Cardiac muscle cell (in vitro differentiated cells and primary cell): ENCODE measurements at places on chromosomes 7 and 10. TPM values are rescaled to one million over a fixed set of nuclear protein-coding genes. Genes with fewer than 3 reads are reported as not detected.
A peak's percentile ranks its signal among the peaks of the same experiment; 100 is the strongest.

CYCS gene
- 38.7 and 68.7 TPM in 2 replicates for total RNA-seq

DNA sequence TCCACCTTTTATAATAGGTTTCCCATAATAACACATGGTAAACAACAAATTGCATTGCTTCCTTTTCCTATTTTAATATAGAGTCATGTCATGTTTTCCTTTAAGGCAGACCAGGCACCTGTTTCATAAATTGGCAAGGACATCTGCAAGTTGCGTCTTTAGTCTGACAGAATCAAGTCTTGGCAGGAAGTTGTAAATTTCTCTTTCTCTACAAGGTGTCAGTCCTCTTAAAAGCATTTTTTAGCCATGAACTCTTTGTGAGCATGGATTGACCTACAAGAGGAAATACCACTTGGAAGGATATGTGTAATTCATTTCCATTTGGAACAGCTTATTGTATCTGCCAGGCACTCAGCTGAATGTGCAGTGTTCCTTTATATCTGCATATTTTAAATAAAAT, 176.8 kb downstream of the PRKG1 start:
- no peaks in the 10 kb centered on the region for H3K36me3 ChIP-seq
- H3K27me3 ChIP-seq = no peaks in the 10 kb centered on the region
- no peak overlapping the region for H3K4me3 ChIP-seq
- no peak for DNase-seq
- no peak overlapping the region for H3K27ac ChIP-seq

- no peaks in the 10 kb centered on the region for H3K4me1 ChIP-seq
- DNase-seq = no peak
- peaks cover 61% of the 10 kb centered on the region for H3K36me3 ChIP-seq
- no peak overlapping the region for H3K4me3 ChIP-seq
- no peaks in the 10 kb centered on the region for H3K27me3 ChIP-seq
These were observed 12.6 kb downstream of the NOM1 start for GRCh38 chr7:156962145-156962544.

BBIP1 gene
- 10.9 and 25.6 TPM in 2 replicates for total RNA-seq

DNA sequence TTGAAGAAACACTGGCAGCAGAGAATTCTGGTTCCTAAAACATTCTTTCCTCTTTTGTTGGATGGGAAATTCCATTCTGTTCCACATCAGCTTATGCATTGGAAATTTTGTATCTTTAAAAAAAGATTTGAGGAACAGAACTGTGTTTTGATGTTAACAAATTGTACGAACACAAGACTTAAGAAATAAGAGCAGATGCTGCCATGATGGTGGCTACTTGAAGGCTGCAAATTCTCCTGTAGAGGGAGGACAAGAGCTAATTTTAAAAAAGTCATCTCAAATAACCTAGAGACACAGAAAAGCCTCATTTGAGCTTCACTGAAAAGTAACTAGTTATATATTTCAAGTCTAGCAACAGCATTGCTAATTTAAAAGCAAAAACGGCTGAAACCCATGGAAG, 29.8 kb downstream of the NDUFB2 start:
- no peak overlapping the region for H3K27ac ChIP-seq
- H3K36me3 ChIP-seq = peaks cover 14% of the 10 kb centered on the region
- no peaks in the 10 kb centered on the region for H3K27me3 ChIP-seq
- H3K4me1 ChIP-seq = no peaks in the 10 kb centered on the region
- peak; percentile 27 for DNase-seq

AS3MT gene
- total RNA-seq = 11.4 and 16.2 TPM in 2 replicates

CUZD1 gene
- 0.30 TPM in 1 of 2 replicates, not detected in the other for total RNA-seq

IL2RA gene
- not detected in 2 replicates for total RNA-seq

GRCh38 chr7:82839063-82839462, 323.6 kb downstream of the PCLO start:
- H3K36me3 ChIP-seq = no peaks in the 10 kb centered on the region
- H3K27me3 ChIP-seq = no peaks in the 10 kb centered on the region
- no peak overlapping the region for H3K4me3 ChIP-seq
- H3K4me1 ChIP-seq = no peaks in the 10 kb centered on the region

DNA sequence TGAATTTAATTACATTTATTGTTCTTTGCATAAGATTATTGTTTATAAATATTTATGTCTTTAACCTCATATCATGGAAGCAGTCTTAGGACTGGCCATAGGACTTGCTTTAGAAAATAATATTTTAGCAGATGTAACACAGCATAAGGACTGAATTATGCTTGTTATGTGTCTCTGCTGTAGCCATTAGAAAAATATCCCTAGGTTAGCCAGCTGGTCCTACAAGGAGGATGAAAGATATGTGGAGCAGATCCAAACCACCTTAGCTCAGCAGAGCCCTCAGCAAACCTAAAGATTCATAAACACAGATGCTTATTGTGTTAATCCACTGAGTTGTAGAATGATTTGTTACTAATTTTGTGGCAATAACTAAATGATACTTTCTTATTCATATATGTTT, 166.0 kb upstream of the COL1A2 start:
- no peak overlapping the region for H3K4me3 ChIP-seq
- peak; percentile 48 for DNase-seq
- no peaks in the 10 kb centered on the region for H3K27me3 ChIP-seq
- H3K36me3 ChIP-seq = no peaks in the 10 kb centered on the region
- peaks cover 3% of the 10 kb centered on the region for H3K4me1 ChIP-seq

GRCh38 chr10:70598857-70599295, 3.7 kb downstream of the PRF1 start:
- H3K4me3 ChIP-seq = no peak overlapping the region
- H3K4me1 ChIP-seq = no peaks in the 10 kb centered on the region
- no peak overlapping the region for H3K27ac ChIP-seq

- no peaks in the 10 kb centered on the region for H3K36me3 ChIP-seq
- peak overlapping the region; percentile 96 for H3K27ac ChIP-seq
- no peaks in the 10 kb centered on the region for H3K27me3 ChIP-seq
- DNase-seq = peak; percentile 81
- peaks cover 6% of the 10 kb centered on the region for H3K4me1 ChIP-seq
- peak overlapping the region; percentile 97 for H3K4me3 ChIP-seq
These were observed 566 bp downstream of the ZNF789 start for GRCh38 chr7:99473315-99473596.

DNA sequence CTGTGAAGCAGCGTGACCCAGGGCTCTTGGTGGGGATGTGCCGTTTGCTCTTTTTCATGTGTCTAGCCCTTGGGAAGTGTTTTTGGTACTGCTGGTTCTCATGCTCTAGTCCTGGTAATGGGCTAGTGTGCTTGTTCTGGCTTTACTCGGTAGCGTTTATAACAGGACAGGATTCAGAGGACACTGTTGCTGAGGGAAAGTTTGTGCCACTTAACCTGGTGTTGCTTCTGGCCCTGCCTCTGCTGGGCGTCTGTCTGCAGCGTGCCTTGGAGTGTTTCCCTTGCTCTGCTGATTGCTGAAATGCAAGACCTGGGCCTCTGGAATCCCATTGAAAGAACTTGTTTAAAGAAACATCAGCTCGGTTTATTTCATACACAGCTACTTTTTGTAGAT, 35.0 kb downstream of the INPP5A start:
- H3K27me3 ChIP-seq = no peaks in the 10 kb centered on the region
- H3K36me3 ChIP-seq = no peaks in the 10 kb centered on the region
- H3K27ac ChIP-seq = peak overlapping the region; percentile 23
- no peak overlapping the region for H3K4me3 ChIP-seq
- peak; percentile 74 for DNase-seq

HABP2 gene
- not detected in 2 replicates for total RNA-seq
